Activated CD8-positive, alpha-beta memory T cell treated with anti-CD3 and anti-CD28 coated beads for 4 hours (primary cell): ENCODE measurements at places on chromosomes 7 and 10.
A peak's percentile ranks its signal among the peaks of the same experiment; 100 is the strongest.

GRCh38 chr10:37671802-37672201 is 185.6 kb downstream of the ZNF248 start:
- DNase-seq, result no peak

DNA sequence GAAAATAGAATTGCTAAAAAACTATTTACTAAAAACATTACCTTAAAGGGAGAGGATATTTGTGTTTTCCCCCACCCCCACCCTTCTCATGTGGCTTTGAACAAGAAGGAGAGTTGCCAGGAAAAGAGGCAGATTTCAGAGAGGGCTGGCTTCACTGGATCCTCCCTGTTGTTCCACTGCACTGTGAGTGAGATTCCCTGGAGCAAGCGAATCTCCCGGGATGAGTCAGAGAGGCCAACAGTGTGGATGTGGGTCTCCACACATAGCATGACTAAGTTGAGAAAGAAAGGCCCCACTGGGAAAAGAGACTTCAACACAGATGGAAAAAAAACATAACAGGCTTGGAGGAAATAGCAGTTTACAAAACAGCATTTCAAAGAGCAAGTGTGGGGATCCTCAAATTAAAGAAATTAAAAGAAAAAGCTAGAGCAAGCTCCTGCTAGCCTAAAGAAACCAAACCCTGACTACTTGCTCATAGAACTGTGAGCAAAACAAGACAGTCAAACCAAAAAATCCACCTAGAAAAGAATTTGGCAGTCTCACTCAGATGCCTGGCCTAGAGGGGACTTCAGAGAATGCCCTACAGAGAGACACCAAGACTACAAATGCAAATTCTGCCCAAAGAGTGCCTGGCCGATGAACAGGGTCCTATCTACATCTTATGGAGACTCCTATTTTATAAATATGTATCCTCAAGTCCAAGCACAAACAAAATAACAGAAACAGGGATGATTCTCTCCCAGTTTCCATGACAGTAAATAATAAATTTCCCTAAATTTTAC is 3.4 kb downstream of the CAV1 start:
- no peak for DNase-seq

GRCh38 chr7:98305951-98306535 is 24.6 kb downstream of the BRI3 start:
- DNase-seq, result no peak

GRCh38 chr10:11832042-11832441 is 8.9 kb downstream of the PROSER2 start:
- no peak for DNase-seq

- no peak for DNase-seq
Observed at GRCh38 chr7:73715648-73716317, 3.7 kb downstream of the STX1A start.

- no peak for DNase-seq
Observed at GRCh38 chr10:93006435-93007039, 54.1 kb upstream of the CYP26C1 start.

DNA sequence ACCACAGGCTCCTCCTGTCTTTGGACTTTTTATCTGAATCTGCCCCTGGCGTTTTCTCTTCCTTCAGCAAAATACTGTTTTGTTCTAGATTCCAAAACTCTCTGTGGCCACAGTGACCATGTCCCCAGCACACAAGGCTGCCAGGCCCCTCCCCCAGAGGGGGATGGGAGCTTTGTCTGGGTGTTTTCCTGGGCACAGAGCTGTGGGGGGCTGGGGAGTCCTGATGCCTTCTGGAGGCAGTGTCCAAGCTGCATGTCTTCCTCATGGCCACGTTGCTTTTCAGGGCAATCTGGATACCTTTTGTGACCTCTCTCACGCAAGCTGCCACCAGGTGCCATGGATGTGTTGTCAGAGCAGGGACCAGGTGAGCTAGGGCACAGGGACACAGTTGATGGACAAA is 26.2 kb downstream of the ANTXRL start:
- no peak for DNase-seq

- no peak for DNase-seq
Observed at GRCh38 chr7:100693312-100694097, 545 bp downstream of the GIGYF1 start.

- no peak for DNase-seq
Observed at GRCh38 chr10:76040107-76040829, 608.8 kb downstream of the LRMDA start.

DNA sequence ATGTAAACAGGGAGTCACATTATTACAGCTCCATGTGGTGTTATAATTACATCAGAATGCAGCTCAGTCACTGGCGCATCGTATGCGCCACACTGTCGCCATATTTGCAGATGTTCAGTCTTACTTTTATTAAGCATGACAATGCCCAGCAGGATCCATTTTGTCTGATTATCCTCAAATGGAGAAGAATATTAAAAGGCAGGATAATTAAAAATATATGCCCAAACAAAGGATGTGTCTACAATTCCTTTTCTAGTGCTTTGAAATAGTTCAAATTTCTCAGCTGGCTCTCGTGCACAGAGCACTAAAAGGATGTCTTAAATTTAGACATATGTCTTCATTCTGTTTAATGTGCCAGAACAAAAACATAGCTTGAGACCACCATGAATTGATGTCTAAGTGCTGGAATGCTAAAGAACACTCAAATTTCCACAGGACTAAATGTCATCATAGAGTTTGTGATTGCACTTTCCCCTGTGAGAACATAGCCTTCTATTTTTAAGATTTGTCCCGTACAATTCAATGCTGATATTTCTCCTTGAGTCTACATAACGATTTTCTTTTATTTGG is 168.0 kb downstream of the DKK1 start:
- DNase-seq, result no peak

DNA sequence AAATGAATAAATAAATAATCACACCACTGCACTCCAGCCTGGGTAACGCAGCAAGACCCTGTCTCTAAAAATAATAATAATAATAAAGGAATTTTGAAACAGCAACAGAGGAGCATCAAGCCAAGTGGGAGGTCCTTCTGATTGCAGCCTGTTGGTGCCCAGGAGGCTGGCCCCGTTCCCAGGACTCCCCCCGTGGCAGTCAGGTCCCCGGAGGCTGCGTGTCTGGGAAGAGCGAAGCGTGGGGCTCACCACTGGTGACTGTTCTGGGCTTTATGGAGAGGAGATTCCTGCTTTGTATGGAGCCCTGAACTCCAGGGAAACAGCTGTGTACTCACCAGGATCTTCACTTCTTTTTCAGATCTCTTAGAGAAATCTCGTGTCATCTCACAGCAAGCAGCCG is 19.3 kb upstream of the MYH16 start:
- DNase-seq, result no peak

DNA sequence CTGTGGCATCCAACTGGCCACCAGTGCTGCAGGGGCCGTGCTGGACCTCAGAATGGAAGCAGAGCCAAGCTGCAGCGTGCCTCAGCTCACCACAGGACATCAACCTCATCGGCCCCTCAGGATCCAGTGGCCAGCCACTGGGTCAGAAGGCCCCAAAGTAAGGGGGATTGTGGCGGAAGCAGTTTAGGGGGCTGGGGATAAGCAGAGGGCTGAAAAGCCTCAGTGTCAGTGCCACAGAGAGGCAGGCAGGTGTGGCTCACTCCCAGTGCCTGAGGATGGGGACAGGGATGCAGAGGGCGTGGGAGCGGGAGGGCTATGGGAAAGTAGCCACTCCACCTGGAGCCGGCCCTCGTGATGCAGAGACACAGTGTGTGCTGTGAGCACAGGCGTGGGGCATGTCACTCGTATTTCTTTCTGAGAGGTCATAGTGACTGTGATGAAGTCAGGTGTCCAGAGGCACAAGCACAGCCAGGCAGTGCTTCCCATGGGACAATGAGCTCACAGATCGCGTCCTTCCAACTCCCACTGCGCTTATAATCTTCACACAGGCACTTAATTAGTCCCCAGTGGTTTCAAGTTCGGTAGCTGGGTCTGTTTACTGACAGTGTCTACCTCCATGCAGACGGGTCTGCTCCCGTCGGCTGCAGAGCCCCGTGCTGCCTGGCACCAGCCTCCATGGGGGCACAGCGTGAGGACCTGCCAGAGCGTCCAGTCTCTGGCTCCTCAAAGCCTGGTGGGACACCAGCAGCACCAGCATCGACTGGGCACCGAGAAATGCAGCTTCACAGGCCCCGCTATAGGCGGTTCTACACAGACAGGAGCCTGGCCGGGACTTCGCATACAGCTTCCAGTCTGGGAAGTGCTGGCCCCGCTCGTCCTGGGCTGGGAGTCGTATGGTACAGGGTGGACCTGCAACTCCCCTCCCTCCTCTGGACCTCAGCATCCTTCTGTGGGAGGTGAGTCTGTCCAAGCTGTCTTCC is 42.9 kb upstream of the CNPY1 start:
- DNase-seq, result no peak

DNA sequence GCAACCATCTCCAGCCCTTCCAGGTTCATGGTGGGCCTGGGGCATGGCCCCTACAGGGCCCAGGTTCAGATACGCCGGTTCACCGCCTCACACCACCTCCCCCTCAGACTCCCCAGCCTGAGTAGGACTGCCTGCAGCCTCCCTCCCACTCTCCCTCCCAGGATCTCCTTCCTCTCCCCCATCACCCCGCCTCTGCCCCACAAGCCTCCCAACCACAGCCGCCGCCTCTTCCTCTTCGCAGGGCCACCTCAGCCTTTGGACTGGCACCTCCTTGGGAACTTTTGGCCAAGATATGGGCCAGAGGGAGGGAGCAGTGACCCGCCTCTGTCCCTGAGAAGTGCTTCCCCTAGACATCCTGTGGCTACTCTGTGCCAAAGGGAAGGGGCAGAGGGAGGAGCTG is 9.3 kb downstream of the KCNIP2 start:
- no peak for DNase-seq

GRCh38 chr10:86304436-86304835 is 62.2 kb downstream of the GRID1 start:
- DNase-seq, result no peak

- DNase-seq, result no peak
Observed at GRCh38 chr10:28840971-28841370, 163.7 kb downstream of the BAMBI start.

DNA sequence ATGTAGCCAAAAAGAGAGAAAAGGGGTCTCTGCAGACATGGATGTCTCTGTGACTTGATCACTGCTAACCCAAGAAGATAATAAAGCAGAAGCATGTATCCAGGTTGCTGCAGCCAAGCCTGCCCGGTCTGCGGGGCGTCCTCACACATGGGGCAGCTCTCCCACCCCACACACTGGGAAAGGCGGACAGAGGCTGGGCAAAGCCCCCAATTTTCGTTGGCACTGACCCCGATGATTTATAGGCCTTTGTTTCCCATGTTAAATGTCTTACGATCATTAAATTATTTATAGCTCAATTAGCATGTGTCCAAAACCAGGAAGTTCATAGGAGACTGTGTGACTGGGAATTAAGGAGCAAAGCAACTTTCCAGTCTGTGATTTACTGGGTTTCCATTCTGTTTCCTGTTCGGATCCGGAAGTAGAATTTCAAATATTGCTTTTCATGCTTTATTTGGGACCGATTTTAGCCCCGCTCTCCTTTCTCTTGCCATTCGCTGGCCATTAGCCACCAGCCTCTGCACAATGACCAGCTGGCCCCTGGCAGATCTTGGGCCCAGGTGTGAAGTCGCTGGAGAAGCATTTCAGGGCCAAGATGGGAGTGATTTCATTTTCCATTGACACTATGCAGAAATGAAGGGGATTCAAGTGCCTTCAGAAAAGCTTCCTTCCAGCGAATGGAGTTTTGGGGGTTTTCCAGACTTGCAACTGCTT is 91.6 kb downstream of the EGFR start:
- DNase-seq, result no peak

- DNase-seq, result no peak
Observed at GRCh38 chr10:25036381-25036780, 20.0 kb downstream of the THNSL1 start.

GRCh38 chr7:46581268-46581667 is 660.2 kb upstream of the IGFBP3 start:
- no peak for DNase-seq

DNA sequence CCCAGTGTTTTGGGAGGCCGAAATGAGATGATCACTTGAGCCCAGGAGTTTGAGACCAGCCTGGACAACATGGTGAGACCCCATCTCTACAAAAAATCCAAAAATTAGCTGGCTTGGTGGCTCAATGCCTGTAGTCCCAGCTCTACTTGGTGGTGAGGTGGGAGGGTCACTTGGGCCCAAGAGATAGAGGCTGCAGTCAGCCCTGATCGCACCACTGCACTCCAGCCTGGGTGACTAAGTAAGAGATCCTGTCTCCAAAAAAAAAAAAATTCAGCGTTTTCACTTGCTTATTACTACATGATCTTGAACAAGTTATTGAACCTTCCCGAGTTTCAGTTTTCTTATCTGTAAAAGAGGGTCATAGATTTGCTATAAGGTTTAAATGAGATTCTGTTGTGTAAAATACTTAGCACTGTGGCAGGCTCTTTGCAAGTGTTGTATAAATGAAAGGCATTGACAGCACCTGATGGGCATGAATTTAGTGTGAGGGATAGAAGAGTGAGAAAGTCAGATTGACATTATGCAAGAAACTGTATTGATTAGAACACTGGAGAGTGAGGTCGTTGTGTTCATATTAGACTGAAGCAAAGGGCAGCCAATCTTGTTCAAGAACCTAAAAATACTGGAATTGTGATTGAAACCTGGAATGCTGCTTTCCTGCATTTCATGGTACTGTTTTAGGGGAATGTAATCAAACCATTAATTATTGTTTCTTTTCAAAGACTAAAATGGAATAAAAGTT is 136.8 kb downstream of the LCOR start:
- DNase-seq, result no peak

DNA sequence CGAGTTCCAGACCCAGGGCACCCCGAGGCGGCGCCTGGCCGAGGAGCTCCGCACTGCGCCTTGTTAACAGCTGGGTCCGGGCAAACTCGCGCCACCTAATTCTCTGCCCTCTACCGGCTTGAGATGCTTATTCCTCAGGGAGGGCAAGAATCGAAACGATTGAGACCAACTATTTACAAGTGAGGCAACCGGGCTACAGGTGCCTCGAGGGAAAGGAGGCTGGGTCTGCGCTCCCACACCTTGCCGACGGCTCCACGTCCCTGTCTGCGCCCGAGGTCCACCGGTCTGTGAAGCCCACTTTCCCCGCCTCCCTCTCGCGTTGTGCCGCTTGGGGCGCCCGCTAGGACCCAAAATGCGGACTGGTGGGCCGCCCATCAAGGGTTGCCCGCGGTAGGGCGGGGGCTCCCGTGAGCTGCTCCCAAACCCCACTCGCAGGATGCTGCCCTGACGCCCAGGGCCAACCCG is 527 bp downstream of the AKR1B1 start:
- peak; percentile 33 for DNase-seq

GRCh38 chr7:68009716-68010115 is 1013.1 kb downstream of the TYW1 start:
- no peak for DNase-seq

- no peak for DNase-seq
Observed at GRCh38 chr7:41885748-41886147, 182.9 kb upstream of the INHBA start.

DNA sequence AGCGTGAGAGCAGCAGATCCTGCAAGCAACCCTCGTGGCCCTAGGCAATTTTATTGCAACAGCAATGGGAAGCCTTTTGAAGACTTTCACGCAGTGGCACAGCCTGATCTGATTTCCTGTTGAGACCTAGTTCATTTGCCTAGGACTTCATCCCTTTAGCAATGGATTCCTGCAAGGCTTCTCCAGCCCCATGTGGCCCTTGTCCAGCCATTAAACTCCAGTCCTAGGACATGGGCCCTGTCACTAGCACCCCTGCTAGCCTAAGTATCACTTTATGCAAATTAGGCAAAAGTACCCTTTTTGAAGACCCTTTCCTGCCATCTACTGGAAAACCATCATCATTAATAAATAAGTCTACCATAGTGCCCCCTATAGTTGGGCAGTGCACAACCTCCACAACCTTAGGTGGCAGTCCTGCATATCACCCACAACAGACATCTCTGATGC is 379.4 kb downstream of the GALNT17 start:
- no peak for DNase-seq
